Suppressor macrophage (primary cell): ENCODE measurements at places on chromosomes 16 and 17.

DNA sequence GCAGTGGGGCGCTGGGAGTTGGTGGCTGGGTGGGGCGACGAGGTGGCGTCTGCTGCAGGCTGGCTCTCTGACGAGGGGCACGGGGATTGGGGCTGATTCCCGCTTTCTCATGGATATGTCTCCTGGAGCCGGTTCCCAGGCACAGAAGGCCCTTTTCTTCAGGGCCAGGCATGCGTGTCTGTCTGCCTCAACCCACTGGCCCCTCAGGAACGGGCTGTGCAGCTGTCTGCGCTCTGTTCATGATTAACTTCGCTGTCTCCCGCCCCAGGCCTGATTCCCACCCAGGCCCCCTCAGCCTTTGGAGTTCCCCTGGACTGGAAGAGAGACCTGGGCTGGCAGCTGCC lies 53.1 kb downstream of the RAP1GAP2 start:
- DNase-seq = no peak

GRCh38 chr17:64694207-64694606 lies 32.1 kb upstream of the SMURF2 start:
- DNase-seq = peak; percentile 96

- DNase-seq = no peak
Measured at GRCh38 chr16:345772-346171, 6.8 kb downstream of the AXIN1 start.

GRCh38 chr17:21418446-21419298 lies 42.5 kb downstream of the KCNJ12 start:
- no peak for DNase-seq

DNA sequence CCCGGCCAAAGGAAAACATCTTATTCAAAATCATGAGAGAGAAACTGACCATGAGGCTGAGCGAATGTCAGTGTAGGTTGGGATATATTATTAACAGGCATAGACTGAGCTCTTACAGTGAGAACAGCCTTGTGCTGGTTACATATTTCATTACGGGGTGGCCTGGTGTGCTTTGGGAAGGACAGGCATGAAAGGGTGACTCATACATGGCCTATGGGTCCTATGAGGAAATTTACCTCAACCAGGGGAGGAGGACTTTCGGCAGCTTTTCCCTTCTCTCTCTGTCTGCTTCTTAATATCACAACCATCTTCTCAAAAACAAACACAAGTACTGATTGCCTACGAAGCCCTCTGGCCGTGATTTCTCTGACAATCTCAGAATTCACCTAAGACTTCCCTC lies 579.1 kb downstream of the CDH13 start:
- no peak for DNase-seq

DNA sequence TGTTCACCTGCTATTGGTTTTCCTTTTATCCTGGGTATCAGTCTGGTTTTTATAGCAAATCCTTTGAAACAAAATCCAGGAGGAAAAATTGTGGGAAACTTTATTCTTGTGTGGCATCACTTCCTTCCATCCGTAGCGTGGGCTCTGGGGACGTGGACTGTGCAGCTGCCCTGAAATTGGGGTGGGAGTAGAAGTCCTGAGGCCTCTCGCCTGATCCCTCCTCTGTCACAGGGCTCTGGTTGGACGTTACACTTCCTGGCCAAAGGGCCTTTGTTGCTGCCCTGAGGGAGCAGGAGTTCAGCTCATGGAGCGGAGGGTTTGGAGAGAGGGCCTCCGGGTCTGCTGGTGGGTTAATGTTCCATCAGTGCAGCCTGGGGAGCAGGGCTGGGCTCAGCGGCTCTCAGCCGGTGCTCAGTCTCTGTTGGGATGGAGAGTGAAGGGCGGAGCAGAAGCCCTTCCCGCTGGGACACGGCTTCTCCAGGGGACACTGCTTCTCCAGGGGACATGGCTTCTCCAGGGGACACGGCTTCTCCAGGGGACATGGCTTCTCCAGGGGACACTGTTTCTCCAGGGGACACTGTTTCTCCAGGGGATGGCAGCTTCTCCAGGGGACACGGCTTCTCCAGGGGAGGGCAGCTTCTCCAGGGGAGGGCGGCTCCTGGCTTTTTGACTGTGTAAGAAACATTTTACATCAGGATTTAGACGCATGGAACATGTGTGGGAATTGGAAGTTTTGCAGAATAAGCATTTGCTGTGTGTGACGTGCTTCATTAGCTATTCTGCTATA lies 15.2 kb upstream of the RPL13 start:
- no peak for DNase-seq

GRCh38 chr16:12618515-12618914 lies 185.2 kb downstream of the CPPED1 start:
- DNase-seq = no peak

DNA sequence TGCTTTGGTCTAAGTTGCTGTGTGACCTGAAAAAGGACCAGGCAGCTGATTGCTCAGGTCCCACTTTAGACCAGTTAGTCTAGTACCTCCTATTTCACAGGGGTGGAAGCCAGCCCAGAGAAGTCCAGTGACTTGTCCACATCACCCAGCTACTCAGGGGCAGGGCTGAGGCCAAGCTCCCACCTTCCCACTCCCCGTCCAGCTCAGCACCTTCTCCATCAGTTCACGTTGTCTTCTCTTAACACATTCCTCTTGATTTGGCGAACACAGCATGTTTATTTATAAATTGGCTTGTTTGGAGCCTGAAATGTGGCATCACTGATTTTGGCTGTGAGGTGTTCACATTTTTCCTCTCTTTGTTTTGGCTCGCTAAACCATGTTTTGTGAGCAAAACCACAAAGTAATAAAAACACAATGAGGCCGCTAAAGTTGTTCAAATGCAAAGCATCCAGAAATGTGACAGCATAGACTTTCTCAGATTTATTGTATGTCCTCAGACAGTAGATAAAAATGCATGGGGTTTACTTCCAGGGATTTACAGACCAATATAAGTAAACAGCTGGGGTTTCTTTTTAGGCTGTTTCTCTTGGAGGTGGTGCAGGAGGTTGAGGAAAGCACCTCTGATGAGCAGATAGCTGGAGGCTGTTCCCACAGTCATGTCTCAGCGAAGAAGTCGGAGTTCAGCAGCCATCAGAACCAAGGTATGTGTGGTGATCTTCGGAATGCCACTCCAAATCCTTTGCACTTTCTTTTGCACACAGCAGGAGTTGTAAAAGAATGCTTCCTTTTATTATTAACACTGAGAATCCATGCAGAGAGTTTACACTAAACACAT lies 88.4 kb downstream of the PLXDC1 start:
- no peak for DNase-seq

DNA sequence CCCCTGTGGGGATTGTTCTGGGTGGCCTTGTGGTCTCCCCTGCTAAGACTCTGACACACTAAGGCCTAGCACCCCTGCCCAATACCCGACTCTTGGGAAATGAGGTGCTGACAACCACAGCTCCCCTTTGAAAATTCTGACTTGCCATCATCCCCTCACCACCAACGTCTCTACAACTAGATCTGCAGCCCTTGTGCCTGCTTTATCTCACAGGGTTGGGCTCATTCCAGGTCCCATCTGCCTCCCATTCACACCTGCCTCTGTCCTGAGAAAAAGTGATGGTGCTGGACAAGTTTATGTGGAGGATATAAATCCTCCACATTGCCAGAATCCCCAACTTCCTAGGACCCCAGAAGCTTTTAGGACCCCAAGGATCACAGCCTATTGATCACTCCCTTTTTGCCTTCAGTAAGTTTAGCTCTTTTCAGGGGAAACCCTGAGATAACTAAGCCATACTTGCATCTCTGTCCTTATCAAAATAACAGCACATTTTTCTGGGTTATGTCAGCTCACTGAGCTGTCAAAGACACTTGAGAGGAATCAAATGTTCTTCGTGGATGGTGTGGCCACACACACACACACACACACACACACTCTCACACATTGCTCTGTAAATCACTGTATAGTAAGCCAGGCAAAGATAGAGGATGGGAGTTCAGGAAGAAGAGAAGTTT lies 136.8 kb upstream of the CES5A start:
- no peak for DNase-seq

GRCh38 chr17:63635290-63635689 lies 13.1 kb downstream of the MAP3K3 start:
- peak; percentile 48 for DNase-seq

DNA sequence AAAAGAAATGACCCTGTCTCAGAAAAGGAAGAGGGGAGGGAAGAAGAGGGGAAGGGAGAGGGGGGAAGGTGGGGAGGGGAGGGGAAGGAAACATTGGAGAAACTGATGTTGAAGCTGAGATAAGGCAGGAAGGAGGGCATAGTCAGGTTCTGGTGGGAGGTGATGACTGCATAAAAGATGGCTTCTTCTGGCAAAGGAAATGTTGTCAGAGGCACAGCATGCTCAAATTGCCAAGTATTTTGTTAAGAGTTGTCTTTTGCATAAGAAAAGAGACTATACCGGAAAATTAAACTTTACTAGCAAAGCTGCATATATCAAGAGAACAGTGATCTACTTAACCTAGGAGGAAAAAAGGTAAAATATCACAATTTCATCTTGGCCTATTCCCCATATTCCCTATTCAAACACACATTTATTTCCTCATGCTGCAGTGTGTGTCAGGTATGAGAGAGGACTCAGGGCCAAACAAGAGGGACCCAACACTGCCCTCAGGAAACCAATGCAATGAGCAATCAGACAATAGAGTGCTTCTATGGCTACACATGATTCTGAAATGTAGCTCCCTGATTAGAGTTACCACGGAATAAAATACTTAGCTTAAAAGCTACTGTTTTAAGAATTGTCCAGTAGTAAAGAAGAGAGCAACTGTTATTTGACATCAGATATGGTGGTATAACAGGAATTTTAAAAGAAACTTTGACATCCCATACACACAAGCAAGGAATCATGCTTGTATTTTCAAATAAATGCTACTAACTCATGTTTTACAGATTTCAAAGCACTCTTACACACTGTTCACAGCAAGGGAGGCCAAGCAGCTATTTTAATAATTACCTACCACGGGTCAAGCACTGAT lies 80.9 kb downstream of the PARN start:
- no peak for DNase-seq

DNA sequence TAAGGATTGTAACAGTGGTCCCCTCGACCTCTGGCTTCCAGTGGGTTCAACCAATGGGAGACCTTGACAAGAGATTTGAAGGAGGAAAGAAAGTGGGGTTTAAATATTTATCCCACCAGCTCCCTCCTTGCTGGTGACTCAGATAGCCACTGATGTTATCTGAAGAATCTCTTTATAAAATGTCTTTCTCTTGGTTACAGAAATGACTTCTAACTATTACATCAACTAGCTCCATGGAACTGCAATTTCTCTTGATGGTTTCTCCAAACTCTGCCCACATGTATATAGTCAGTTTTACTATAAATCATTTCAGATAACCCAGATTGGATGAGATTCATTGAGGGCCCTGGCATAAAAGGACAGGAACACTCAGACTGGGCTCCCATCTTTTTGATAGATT lies 920.2 kb upstream of the SOX9 start:
- no peak for DNase-seq

- peak; percentile 7 for DNase-seq
Measured at GRCh38 chr16:81873206-81873605, 94.1 kb downstream of the PLCG2 start.

DNA sequence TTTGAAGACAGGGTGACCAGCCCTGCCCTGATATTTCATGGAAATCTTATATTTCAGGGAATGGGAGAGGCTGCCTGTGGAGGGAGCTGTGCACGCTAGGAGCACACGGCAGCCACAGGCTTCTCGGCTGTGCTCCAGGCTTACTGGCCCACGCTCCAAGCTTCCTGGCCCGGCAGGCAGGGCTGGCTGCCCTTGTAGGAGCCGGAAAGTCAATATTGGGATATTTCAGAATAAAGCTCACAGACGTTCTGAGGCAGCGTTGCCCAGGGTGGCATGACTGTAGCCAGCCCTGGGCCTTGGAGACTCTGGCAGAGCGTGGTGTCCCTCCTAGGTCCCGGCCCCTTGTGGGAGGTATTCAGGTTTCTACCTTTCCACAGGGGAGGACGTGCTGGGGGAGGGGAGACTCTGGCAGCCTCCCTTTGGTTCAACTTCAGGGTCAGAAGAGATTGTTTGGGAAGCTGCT lies 95.6 kb downstream of the NPIPB11 start:
- no peak for DNase-seq

DNA sequence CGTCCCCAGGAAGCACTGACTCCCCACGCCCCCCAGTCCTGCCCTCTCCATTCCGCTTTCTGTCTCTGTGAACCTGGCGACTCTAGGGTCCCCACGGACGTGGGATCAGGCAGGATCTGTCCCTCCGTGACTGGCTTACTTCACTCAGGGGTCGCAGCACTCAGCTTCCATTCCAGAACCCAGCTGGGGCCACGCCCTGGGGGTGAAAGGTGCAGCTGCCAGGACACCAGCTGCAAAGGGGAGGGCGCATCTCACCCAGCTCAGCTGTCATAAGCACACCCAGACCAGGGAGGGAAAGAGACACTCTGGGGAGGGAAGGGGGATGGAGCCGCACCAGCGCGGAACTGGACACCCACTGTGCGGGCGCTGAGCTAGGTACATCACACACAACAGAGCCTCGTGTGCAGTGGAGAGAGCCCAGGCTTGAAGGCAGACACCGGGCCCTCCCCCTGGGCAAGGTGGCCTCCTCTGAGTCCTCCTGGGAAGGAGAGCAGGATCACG lies 18.5 kb upstream of the HEXD start:
- DNase-seq = no peak

- no peak for DNase-seq
Measured at GRCh38 chr16:11238272-11239202, 17.5 kb downstream of the SOCS1 start.

- no peak for DNase-seq
Measured at GRCh38 chr16:31452631-31453106, 6.6 kb upstream of the ARMC5 start.

DNA sequence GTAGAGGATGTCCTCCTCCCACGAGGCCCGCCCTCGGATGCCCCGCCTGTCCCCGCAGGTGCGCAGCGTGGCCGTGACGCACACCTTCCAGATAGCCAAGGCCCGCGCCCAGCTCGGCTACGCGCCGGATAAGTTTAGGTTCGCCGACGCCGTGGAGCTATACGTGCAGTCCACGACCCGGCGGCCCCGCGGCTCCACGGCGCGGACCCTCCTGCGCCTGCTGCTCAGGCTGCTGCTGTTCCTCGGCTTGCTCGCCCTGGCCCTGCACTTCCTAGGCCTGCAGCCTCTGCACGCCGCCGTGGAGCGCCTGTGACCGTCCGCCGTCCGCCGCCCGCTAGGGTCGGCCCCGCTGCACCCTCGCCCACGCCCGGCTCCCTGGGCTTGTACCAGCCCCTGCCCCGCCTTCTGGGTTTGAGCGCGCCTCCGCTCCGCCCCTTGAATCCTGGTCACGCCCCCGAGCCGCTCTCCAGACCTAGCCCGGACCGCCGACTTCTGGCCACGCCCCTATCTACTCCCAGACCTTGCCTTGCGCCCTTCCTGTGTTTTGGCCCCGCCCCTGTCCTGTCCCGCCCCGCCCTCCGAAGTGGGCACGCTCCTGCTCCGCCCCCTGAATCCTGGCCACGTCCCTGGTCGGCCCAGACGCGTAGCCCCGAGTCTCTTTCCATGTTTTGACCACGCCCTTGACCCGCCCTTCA lies 15.8 kb upstream of the EEF2K start:
- DNase-seq = peak; percentile 100
